Stimulated activated CD4-positive, alpha-beta T cell treated with anti-CD3 and anti-CD28 coated beads, Interleukin-2, amount 100 ng/mL, for 24 hours (primary cell): ENCODE measurements at places on chromosomes 5 and 9.

GRCh38 chr9:129810788-129811187 is 7.8 kb downstream of the TOR1B start:
- DNase-seq: no peak

DNA sequence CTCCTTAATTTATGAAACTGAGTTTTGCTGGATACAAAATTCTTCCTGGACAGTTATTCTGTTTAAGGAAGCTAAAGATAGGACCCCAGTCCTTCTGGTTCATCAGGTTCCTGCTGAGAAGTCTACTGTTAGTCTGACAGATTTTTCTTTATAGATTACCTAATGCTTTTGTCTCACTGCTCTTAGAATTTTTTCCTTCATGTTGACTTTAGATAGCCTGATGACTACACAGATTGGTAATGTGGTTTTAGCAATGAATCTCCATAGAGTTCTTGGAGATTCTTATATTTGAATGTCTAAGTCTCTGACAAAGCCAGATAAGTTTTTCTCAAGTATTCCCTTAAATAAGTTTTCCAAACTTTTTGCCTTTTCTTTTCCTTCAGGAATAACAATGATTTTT is 419.7 kb downstream of the CDH10 start:
- no peak for DNase-seq

DNA sequence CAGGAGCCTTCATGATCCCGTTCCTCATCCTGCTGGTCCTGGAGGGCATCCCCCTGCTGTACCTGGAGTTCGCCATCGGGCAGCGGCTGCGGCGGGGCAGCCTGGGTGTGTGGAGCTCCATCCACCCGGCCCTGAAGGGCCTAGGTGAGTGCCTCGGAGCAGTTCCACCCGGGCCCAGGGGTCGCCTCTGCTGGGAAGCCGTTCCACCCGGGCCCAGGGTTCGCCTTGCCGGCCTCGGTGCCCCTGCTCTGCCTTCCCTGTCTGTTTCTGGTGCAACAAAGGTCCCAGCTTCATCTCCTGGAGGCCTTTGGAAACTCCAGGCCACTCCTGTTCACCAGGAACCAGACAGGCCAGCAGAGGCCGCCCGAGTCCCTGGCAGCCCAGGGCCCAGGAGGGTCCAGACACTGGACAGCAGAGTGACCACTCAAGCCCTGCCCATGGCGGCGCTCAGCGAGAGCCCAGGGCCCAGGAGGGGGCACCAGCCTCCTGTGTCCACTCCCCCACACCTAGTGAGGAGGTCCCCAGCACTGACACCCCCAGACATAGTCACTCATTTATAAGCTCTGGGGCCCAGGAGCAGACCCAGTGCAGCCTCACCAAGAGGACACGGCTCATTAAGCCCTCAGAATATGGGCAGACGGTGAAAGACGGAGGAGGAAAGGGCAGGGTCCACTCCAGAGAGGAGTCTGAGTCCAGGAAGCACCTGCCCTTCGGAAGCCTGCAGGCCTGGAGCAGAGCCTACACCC is 7.5 kb downstream of the SLC6A19 start:
- no peak for DNase-seq

DNA sequence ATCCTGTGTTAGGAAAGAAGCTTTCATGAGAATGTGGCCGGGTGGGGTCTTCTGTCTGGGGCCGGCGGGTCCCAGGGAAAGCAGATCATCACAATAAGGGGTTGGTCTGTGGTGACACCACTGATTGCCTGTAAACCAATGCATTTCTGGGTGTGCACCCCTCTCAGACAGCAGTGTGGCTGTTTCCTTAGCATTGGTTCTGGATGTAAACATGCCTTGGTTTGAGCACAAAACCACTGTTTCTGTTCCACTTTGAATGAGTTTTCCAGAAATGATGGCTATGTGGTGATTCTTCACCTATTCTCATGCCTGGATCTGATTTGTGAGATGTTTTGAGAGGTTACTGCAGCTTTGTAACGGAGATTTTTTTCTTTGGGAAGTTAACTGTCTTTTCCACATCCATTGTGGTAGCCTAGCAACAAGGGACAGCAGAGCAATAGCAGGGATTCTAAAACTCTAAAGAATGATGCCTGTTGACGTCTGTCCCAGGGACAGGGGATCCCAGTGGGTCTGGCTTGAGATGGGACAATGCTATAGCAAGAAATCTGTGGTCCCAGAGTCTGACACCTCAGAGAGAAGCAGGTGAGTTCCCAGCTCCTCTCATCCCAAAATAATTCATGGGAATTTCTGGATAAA is at the start of gene CCDC192:
Gene CCDC192, plus strand, starts transcription at position 466 of the 636 bp plus-strand sequence. Its CDS starts 55 bp downstream, at position 521.
- DNase-seq: no peak

- no peak for DNase-seq
Measured at GRCh38 chr5:62714296-62714695, 135.7 kb downstream of the LRRC70 start.
